A549 treated with CpdA at 1 μM for 4 hours (cell line): ENCODE measurements at places on chromosomes 2 and 18. TPM values are rescaled to one million over a fixed set of nuclear protein-coding genes. Genes with fewer than 3 reads are reported as not detected.

Gene EFR3B
- total RNA-seq: 13.5 to 17.6 TPM (median 14.6 TPM) in 5 replicates

Gene VPS4B
- 19.7 to 25.0 TPM (median 20.9 TPM) in 5 replicates for total RNA-seq

Gene CYTIP
- total RNA-seq: not detected in 5 replicates

Gene AP1S3
- 18.8 to 44.4 TPM (median 25.2 TPM) in 5 replicates for total RNA-seq

Gene PDCL3
- 36.6 to 52.4 TPM (median 38.8 TPM) in 5 replicates for total RNA-seq

Gene RAB27B
- 13.2 to 20.1 TPM (median 14.3 TPM) in 5 replicates for total RNA-seq

Gene UGT1A6
- 0.81 to 1.6 TPM (median 1.2 TPM) in 5 replicates for total RNA-seq

Gene KRTCAP3
- total RNA-seq: 0.37 to 1.5 TPM (median 0.70 TPM) in 5 replicates

Gene WNT10A
- 0.06 to 0.24 TPM (median 0.10 TPM) in 4 of 5 replicates, not detected in the other for total RNA-seq

Gene TWIST2
- 9.3 to 22.2 TPM (median 18.6 TPM) in 5 replicates for total RNA-seq

Gene GPR45
- not detected in 5 replicates for total RNA-seq

Gene LONRF2
- 3.0 to 4.1 TPM (median 3.8 TPM) in 5 replicates for total RNA-seq

Gene SETBP1
- 0.58 to 0.76 TPM (median 0.65 TPM) in 5 replicates for total RNA-seq

Gene SKA1
- total RNA-seq: 11.9 to 17.1 TPM (median 12.4 TPM) in 5 replicates

Gene SERPINB7
- total RNA-seq: 1.7 to 3.3 TPM (median 2.8 TPM) in 5 replicates

Gene COL3A1
- 0.09 to 0.28 TPM (median 0.25 TPM) in 5 replicates for total RNA-seq

Gene PLCL1
- not detected in 5 replicates for total RNA-seq

Gene MRPL30
- 32.4 to 72.8 TPM (median 34.5 TPM) in 5 replicates for total RNA-seq

Gene SCG2
- 0.86 to 1.4 TPM (median 1.2 TPM) in 5 replicates for total RNA-seq

Gene SOWAHC
- total RNA-seq: 16.3 to 18.9 TPM (median 17.6 TPM) in 5 replicates

Gene DSG4
- not detected in 5 replicates for total RNA-seq

Gene PLGLB2
- 0.14 to 0.41 TPM (median 0.29 TPM) in 4 of 5 replicates, not detected in the other for total RNA-seq

Gene MREG
- 4.8 to 6.0 TPM (median 5.3 TPM) in 5 replicates for total RNA-seq

Gene ACMSD
- not detected in 5 replicates for total RNA-seq

Gene IFT172
- 9.8 to 12.3 TPM (median 10.6 TPM) in 5 replicates for total RNA-seq

Gene APCDD1
- not detected in 5 replicates for total RNA-seq

Gene PMAIP1
- 11.6 to 14.9 TPM (median 12.5 TPM) in 5 replicates for total RNA-seq

Gene CCBE1
- total RNA-seq: 6.9 to 14.3 TPM (median 8.6 TPM) in 5 replicates

Gene RBMS1
- 51.0 to 60.5 TPM (median 58.5 TPM) in 5 replicates for total RNA-seq

Gene TSGA10
- total RNA-seq: 2.8 to 6.8 TPM (median 5.1 TPM) in 5 replicates

Gene DUSP2
- 0.22 to 0.50 TPM (median 0.46 TPM) in 5 replicates for total RNA-seq

Gene NETO1
- total RNA-seq: not detected in 5 replicates

Gene ANKRD29
- 11.8 to 15.5 TPM (median 13.5 TPM) in 5 replicates for total RNA-seq

Gene GALNT1
- 48.9 to 68.6 TPM (median 55.8 TPM) in 5 replicates for total RNA-seq

Gene EMILIN1
- total RNA-seq: 0.32 to 0.62 TPM (median 0.41 TPM) in 5 replicates

Gene KATNAL2
- 1.5 to 1.9 TPM (median 1.7 TPM) in 5 replicates for total RNA-seq

Gene CD28
- not detected in 5 replicates for total RNA-seq

Gene EDAR
- 0.01 TPM in 1 of 5 replicates, not detected in the others for total RNA-seq

Gene RNF144A
- 5.2 to 7.5 TPM (median 7.3 TPM) in 5 replicates for total RNA-seq

Gene DSC2
- 0.98 to 1.5 TPM (median 1.2 TPM) in 5 replicates for total RNA-seq

Gene IL36RN
- 0.03 to 0.07 TPM (median 0.06 TPM) in 4 of 5 replicates, not detected in the other for total RNA-seq

Gene IL1A
- total RNA-seq: 0.12 to 0.16 TPM (median 0.14 TPM) in 4 of 5 replicates, not detected in the other

Gene SLC30A3
- total RNA-seq: 2.6 to 3.8 TPM (median 3.4 TPM) in 5 replicates

Gene POTEJ
- not detected in 5 replicates for total RNA-seq

Gene DAPL1
- not detected in 5 replicates for total RNA-seq

Gene TTN
- total RNA-seq: under 0.01 to 0.03 TPM (median 0.01 TPM) in 4 of 5 replicates, not detected in the other

Gene CROCC2
- total RNA-seq: not detected in 5 replicates

Gene AFF3
- 0.01 to 0.11 TPM (median 0.02 TPM) in 3 of 5 replicates, not detected in the others for total RNA-seq

Gene ALPG
- 0.06 to 0.23 TPM (median 0.12 TPM) in 4 of 5 replicates, not detected in the other for total RNA-seq

Gene TCF4
- total RNA-seq: 1.4 to 4.1 TPM (median 1.8 TPM) in 5 replicates
